ENCODE measurements at places on chromosomes 5 and 9. TPM values are rescaled to one million over a fixed set of nuclear protein-coding genes. Genes with fewer than 3 reads are reported as not detected.

DNA sequence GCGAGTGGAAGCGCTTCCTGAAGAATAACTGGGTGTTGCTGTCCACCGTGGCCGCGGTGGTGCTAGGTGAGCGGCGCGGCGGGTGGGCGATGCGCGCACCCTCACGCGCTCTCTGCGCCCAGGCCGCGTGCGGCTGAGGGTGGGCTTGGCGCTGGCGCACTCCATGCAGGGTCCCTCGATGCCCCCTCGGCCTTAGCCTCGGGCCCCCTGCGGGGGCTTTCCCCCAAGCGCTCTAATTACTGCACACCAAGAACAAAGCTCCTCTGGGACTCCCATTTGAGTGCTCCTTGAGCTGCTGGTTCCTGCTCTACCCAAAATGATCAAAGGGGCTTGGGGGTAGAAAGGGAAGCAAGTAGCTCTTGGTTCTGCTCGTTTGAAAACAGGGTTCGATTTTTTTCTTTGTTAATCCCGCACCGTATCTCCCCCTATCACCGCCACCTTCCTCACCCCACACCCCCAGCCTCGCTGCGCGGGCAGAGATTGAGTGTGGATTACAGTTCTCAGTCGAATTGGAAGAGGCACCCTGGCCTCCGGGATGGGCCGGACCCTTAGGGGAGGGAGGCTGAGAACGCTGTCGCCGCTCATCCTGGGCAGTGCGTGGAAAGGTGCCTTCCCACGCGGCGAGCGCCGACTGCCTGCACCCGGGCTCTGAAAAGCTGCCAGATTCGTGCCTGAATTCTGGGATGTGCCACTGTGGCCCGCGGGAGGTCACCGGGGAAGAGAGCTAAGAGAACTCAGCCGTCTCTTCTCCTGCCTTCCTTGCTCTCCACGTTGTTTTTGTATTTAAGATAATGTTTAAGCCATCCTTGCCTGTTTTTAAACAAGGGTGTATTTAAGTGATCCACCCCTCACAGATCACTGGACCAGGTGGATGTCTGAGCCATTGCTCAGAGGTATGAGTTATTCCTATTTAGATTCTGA lies 697 bp downstream of the SLC1A1 start:
- DNase-seq: no peak

The MLANA gene
- not detected for total RNA-seq

The PCDHB3 gene
- 0.23 TPM for total RNA-seq

- DNase-seq: no peak
Observed at GRCh38 chr9:133956520-133957076, 35.5 kb downstream of the VAV2 start.

The LCN9 gene
- total RNA-seq: not detected

- no peak for DNase-seq
Observed at GRCh38 chr5:14235872-14236271, 92.7 kb downstream of the TRIO start.

DNA sequence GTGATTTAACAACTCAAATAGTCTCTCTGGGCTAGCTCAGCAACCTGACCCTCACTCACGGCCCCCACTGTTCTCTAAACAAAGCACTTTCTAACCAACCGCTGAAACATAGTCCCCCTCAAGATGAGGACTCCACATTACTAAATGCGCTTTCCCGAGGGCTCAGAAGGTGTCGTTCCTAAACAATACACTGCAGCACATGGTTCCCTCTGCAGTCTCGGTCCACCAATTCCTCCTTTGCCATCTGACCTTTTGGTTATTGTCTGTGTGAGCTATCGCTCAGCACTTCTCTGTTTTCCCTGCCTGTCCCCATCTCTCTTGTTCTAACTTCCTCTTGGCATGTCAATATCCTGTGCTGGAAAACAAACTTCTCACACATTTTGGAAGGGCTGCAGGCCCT lies 7.2 kb downstream of the EPB41L4A start:
- DNase-seq: peak; percentile 2

DNA sequence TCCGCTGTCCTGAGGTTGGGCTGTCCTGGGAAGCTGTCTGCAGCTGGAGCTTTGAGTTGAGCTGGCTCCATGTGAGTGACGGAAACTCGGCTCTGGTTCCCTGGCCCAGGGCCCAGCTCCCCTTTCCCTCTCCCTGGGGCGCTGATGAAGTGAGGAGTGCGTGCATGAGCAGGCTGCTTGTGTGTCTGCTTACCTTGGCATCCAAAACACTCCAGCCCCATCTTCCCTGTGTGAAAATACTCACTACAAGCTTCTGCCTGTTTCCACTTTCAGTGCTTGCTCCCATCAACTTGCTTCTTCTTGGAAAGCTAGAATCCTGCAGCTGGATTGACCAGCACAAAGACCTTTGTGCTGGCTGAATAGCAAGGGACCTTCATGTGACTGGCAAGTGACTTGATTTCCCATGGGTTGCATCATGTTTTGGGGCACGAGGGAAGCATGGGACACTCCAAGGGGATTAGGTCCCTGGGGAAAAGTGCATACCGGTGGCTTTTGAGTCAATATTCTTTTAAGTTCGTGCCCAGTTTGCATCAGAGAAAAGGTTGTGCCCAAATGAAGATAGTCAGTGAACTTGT lies 198.1 kb downstream of the GADD45G start:
- no peak for DNase-seq

DNA sequence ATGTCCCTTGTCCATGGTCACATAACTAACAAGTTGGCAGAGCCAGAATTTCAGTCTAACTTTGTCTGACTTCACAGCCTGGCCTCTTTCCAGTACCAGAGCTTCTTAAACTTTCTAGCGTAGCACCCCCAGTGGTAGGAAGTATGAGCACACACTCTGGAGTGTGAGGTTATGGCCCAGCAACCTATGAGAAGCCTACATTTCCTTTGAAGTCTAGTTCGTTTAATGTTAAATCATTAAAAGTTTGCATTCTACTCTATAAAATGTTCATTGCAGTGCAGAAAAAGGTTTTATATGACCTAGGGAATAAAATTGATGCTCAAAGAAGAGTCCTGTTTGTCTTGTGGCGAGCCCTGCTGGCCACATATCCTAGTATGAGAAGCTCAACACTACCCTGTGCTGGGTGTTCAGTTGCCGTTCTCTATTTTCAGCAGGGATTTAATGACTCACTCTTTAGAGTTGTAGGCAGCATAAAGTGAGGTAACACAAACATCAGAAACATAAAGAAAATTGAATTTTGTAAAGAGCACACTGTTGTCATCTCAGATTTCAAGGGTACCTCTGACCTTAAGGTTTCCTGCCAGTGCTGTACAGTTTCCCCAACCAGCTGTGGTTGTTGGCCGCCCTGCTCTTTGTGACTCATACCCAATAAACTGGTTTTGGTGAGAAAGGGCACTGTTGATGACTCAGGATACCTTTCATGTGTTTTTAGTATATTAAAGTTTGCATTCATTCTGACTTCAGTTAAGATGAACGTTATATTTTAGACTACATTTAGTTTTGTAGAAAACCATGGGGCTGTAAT lies 14.3 kb downstream of the MCCC2 start:
- DNase-seq: peak; percentile 95

- DNase-seq: no peak
Observed at GRCh38 chr9:133830711-133831110, 92.6 kb upstream of the SARDH start.

The FAM163B gene
- not detected for total RNA-seq

The FBP2 gene
- not detected for total RNA-seq

DNA sequence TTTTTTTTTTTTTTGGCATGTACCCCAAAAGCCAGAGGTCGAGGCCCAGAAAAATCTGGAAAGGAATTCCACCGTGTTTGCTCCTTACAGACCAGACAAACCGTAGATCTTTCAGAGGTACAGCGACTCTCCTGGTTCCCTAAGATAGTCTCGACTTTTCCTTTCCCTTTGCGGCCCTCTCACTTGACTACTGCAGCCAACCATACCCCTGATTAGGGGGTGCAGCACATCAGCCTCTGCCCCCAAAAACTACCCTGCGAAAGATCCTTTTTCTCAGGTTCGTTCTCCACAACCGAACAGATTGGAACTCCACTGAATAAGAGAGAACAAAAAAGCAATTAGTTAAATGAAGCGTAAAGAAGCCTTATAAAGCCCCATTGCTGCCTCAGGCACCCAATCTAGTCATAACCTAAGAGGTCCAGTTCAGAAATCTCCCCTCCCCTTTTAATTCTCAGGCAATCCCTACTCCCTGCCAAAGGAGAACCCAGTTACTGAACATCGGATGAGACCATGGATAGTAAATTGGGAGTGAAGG lies 379 bp upstream of the TICAM2 start:
- DNase-seq: no peak

DNA sequence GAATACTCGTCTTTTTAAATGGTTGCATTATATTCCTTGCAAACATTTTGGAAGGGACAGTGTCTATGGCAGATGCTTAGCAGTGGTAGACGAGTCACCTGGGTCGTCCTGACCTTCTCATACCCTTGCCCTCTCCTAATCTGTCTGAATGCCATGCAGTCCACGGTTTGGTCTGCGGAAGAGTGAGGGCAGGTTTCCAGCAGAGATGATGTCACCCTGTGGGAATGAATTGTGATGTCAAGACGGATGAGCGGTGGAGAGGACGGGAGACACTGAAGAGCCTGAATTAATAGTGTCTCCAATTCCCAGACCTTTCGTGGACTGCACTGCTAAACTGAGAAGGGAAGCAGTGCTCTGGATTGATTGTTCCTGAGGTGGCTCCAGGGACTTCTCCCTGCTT lies 329.0 kb upstream of the PANK3 start:
- DNase-seq: no peak

Data from glomerular endothelial cell (primary cell).